ENCODE measurements at places on chromosomes 6 and 20. TPM values are rescaled to one million over a fixed set of nuclear protein-coding genes. Genes with fewer than 3 reads are reported as not detected.

DNA sequence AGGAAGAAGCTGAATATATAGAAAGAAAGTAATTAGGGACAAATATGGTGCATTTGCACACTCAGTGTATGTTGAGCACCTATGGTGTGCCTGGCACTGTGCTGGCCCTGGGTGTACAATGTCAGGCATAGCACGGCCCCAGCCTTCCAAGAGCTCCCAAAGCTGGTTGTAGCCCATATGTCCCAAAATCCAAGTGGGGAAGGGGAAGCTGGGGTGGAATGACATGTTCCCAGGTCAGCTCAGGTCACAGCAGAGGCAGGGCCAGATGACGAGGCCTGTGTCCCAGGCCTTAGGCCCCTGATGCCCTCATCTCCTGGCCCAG, 170.0 kb downstream of the VEGFA start:
- H3K27me3 ChIP-seq = no peaks in the 10 kb centered on the region
- no peak for DNase-seq
- no peak overlapping the region for H3K4me3 ChIP-seq

The TAGAP gene
- total RNA-seq = 79.6 TPM

DNA sequence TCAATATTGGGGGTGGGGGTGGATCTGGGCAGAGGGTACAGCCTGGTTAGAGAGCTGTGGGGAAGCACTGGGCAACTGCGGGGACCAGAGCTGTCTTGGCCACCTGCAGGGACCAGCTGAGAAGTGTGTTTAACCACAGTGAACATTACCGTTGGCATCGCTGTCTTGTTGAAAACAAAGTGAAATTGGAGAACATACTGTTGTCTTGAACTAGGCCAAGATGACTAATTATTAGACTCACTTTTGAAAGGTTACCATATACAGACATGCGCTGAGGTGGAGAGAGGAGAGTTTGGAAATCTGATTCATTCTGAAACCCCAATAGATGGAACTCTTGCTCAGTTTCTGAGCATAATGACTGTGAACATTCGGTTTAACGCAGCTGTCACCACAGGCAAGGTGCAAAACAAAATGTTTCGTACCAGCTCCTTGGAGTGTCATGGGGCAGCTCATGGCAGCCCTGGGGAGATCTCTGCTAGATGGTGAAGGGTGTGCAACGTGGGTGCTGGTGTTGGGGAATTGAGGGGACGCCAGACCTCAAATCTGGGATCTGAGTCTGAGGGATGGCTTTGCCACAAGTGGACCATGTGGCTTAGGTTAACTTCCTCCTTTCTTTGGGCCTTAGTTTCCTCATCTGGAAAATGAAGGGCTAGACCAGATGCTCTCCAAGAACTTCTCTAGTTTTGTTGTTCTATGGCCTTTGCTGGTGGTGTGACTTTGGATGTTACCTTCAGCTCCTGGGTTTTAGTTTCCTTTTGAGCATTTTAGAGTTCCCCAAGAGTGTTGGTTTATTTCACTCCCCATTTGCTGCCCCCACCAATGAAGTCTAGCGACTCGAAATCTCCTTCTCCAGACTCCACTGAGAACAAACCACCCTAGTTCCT, 24.6 kb upstream of the GTSF1L start:
- peak overlapping the region; percentile 96 for H3K27ac ChIP-seq
- no peaks in the 10 kb centered on the region for H3K27me3 ChIP-seq
- peaks cover 41% of the 10 kb centered on the region for H3K4me1 ChIP-seq
- DNase-seq = peak; percentile 85
- no peaks in the 10 kb centered on the region for H3K36me3 ChIP-seq
- peak overlapping the region; percentile 39 for H3K4me3 ChIP-seq

DNA sequence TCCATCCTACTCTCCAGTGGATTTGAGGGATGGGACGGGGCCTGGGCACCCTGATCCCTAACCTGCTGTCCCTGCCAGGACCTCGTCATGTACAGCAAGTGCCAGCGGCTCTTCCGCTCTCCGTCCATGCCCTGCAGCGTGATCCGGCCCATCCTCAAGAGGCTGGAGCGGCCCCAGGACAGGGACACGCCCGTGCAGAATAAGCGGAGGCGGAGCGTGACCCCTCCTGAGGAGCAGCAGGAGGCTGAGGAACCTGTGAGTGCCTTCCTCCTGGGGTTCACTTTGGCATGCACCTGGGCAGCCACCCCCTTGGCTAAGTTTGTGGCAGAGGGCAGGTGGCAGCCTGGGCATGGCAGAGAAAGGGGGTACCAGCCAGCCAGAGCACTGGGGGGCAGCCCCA, 5.7 kb downstream of the CDC25B start:
- H3K4me1 ChIP-seq = peaks cover 56% of the 10 kb centered on the region
- no peak for DNase-seq
- no peak overlapping the region for H3K4me3 ChIP-seq
- no peaks in the 10 kb centered on the region for H3K27me3 ChIP-seq

DNA sequence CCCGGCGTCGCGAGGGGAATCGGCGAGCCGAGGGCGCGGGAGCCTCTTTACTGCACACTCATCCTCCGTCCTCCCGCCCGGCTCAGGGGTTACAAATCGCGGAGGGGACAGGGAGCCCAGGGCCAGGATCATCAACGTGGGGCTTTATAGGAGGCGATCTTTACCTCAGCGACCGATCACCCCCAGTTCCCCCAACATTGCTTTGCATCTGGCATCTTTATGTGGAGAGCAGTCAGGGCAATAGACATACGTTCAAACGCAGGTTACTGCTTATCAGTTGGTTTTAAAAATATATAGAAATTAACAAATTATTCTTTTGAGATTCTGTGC, 634 bp downstream of the HSF2 start:
- H3K4me3 ChIP-seq = peak overlapping the region; percentile 97
- H3K4me1 ChIP-seq = peaks cover 47% of the 10 kb centered on the region
- peaks cover 2% of the 10 kb centered on the region for H3K36me3 ChIP-seq
- no peaks in the 10 kb centered on the region for H3K27me3 ChIP-seq
- peak overlapping the region; percentile 95 for H3K27ac ChIP-seq

DNA sequence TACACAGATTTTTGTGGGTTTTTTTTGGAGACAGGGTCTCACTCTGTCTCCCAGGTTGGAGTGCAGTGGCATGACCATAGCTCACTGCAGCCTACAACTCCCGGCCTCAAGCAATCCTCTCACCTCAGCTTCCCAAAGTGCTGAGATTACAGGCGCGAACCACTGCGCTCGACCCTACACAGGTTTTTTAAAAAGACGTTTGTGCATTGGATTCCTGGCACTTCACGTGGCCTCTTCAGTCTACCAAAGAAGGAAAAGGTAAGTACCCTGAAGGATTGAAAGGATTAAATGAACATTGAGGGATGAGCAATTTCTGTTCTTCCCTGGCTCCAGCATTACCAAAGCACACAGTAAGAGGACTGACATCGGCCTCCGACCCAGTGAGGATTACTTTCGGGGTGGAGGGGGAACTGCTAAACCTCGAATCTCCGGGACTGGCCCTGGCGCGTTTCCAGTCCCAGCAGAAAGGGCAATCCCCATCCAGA, 556 bp upstream of the YWHAB start:
- H3K27ac ChIP-seq = peak overlapping the region; percentile 93
- peak overlapping the region; percentile 95 for H3K4me3 ChIP-seq
- DNase-seq = no peak
- peaks cover 19% of the 10 kb centered on the region for H3K36me3 ChIP-seq
- H3K4me1 ChIP-seq = peaks cover 55% of the 10 kb centered on the region

The TGM3 gene
- not detected for total RNA-seq

The GABRR2 gene
- total RNA-seq = not detected

Data from activated naive CD4-positive, alpha-beta T cell treated with anti-CD3 and anti-CD28 coated beads for 36 hours (primary cell).